Hippocampal formation (tissue), 2 donors: ENCODE measurements at places on chromosomes 1 and 21.

DNA sequence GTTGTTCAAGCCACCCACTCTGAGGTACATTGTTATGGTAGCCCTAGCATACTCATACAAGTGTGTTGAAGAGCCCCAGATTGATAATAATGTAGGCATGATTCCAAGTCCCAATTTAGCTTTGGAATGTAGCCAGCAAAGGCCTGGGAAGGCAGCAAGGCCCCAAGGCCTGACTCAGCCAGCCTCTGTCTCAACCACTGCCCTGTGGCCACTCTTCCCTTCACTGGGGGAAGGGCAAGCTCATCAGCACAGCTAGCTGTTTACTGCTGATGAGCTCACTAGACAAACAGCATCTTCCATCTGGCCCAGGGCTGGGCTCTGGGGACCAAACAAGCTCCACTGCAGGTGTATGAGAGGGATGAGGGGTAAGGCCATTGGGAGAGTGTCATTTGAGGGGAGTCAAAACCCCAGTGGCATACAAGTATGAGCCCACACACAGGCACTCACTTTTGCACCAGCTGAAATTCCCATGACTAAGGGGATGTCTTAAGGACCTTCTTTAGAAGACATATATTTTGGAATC, 2.2 kb upstream of the IRF6 start:
- DNase-seq, result no peak

GRCh38 chr1:31249854-31250253, 10.2 kb upstream of the NKAIN1 start:
- no peak for DNase-seq

DNA sequence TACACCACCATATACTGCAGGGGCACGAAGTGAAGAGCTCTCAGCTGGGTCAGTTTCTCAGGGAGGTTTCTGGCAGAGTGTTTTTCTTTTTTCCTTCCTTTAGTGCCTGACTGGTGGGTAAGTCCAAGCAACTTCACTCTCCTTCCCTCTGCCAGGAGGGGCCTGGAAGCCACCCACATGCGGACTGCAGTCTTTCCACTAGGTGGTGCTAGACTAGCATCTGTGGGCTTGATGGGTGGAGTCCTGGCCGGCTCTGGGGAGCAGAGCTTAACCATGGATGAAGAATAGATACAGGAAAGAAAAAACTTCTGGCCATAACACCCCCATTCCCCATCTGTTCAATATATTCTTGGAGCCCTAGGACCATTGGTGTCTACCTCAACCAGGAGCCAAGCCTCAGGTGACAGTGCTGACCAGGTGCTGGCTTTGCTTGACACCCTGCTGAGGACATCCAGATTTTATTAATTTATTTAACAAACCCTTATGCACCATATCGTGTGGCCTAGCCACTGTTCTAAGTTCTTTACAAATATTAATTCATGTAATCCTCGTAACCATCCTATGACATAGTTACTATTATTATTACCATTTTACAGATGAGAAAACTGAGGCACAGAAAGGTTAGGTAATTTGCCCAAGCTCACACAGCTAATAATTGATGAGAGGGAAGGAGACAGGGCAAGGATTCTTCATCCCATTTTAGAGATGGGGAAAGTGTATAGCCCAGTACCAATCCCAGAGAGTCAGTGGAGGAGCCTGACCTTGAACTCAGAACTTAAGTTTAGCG, 126.7 kb upstream of the CSF3R start:
- peak; percentile 66 for DNase-seq

DNA sequence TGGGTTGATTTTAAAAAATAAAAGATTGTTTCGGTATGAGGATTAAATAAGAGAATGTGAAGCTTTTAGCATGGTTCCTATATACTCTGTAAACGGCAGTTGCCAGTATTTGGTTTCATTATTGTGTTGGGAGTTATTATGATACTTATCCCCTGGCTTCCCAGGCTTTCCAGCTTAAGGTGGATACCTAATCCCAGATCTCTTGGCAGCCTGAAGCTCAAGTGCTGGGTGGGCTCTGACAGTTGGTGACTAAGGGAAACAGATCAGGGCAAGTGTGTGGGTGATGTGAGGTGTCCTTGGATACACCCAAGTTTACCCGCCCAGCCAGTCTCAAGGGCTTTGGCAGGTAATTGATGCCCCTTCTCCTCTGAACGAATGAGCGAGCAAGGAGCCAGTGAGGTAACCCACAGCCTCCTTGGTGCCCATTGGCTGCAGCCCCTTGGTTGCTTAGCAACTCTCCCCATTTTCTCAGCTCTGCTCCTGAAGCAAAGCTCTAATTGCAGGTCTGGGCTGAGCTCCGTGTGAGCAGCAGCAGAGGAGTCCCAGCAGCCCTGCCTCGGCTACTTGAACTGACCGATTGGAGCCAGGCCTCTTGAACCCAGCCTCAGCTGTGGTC, 6.1 kb downstream of the IPO13 start:
- DNase-seq, result no peak

DNA sequence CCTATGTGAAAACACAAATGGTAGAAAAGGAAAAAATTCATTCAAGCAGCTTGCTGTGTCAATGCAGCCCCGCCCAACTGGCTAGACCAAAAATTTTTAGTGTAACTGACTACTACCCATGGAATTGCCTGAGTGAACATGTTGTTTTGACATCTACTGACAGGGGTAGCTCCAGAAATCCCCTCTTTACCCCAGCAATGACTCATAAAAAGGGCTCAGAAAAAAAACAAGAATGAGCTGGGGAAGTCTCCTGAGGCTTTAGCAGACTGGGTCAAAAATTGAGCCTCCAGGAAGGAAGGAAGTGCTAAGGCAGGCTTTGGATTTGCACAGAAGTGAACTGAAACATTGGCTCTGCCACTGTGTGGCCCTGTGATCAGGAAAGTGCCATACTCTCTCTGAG, 24.4 kb upstream of the FGGY start:
- no peak for DNase-seq

DNA sequence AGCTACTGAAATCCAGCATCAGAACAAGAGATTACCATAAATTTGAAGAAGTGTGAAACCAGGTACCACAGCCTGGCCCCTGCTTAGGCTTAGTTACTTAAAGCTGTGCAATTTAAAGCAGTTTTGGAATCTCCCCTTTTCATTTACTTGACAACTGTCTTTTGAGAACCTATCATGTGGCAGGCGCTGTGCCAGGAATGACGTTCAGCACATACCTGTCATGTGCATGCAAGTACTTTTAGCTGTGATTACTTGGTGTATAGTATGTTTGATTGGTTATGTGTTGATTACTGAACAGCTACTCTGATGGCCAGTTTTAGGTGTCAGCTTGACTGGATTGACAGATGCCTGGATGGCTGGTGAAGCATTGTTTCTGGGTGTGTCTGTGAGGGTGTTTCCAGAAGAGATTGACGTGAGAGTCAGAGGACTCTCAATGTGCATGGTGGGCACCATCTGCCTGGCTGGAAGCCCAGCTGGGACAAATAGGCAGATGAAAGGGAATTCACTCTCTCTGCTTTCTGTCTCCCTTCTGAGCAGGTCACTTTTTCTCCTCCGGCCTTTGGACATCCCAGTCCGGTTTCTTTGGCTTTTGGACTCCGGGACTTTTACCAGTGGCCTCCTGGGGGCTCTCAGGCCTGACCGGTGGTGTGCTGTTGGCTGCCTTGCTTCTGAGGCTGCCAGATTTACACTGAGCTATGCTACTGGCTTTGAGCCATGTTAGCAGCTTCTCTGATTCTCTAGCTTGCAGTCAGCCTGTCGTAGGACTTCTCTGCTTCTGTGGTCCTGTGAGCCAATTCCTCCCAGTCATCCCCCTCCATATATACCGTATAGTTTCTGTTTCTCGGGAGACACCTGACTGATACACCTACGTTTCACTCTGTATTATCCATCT, 178.0 kb downstream of the RYR2 start:
- peak; percentile 6 for DNase-seq

DNA sequence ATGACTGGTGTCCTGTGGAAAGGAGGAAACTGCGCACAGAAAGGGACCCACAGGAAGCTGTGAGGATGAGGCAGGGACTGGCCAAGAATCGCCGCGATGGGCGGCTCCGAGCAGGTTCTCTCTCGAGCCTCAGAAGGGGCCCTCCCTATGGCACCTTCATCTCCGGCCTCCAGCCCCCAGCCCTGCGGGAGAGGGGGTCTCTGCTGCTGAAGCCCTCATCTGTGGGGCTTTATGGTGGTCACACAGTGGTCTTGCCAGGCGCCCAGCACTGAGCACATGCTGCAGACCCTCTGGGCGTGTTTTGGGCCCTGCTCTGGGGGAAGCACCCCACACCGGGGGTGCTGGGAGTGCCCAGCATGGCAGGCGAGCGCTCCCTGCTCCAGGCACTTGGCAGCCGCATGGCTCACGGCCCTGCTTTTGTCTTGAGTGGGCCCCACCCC, 86.6 kb upstream of the ACTRT2 start:
- DNase-seq, result no peak

DNA sequence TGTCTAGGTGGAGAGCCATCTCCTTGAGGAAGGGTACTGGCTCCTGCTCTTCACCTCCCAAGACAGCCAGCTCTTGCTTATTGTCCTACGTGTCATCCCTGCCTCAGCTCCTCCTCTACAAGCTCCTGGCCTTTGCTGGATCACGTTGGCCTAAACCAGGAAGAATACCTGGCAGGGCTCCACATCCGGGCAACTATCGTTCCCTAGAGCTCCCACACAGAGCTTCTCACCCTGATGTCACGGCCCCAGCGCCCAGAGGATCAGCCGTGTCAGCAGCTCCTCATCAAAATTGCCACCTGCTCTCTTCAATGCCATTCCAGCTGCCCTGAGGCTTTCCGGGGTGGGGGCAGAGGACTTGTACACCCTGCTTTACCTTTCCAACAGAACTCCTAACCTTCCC, 1.9 kb upstream of the TPM3 start:
- DNase-seq, result no peak

DNA sequence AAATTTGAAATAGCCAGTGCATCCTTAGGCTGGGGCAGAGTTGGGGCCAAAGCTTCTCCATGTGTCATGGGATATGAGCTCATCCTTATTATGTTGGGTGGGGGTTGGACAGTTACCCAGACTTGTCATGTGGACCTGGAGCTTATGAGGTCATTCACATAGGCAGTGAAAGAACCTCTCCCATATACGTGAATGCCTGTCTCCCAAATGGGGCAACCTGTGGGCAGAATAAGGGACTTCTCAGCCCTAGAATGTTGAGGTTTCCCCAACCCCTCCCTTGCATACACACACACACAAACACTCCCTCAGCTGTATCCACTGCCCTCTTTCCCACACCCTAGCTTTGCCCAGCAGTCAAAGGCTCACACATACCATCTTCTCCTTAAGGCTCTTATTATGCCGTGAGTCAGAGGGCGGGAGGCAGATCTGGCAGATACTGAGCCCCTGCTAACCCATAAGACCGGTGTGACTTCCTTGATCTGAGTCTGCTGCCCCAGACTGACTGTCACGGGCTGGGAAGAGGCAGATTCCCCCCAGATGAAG, 2.3 kb upstream of the IVL start:
- no peak for DNase-seq

GRCh38 chr1:199551967-199552565, 475.4 kb upstream of the NR5A2 start:
- peak; percentile 84 for DNase-seq

DNA sequence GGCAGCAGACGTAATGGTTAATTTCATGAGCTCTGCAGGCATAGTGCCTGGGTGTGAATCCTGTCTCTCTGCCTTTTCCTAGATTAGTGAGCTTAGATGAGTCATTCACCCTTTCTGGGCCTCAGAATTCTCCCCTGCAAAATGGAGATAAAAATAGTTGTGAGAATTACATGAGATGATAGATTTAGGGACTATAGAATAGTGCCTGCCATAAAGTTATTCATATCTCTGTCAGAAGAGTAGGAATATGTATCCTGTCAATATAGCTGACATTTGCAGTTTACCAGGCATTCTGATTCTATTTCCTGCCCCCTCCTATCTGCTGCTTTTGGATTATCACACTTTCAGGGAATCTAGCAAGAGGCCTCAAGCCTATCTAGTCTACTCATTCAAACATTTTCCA, 112.0 kb downstream of the PDE4B start:
- no peak for DNase-seq

- DNase-seq, result no peak
These were observed 20.8 kb downstream of the PPFIA4 start for GRCh38 chr1:203046984-203047630.
